SK-MEL-5 (cell line): ENCODE measurements at places on chromosomes 2 and 18.

GRCh38 chr18:43393174-43393573 is 115.9 kb upstream of the SYT4 start:
- DNase-seq: no peak

DNA sequence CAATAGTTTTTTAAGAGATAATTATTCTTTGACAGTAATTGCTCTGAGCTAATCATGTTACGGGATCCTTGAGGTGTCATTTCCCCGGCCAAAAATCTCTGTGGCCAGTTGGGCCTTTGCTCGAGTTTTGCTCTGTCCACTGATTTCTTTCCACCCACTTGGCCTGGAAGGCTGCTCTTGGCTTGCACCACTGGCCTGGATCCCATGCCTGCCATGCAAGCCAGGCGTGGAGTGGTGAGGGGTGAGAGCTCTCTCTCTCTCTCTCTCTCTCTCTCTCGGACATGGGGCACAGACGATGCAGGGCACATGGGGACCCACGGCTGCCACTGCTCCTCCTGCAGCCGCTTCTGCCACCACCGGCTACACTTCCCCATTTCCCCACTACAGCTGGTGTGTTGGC is 853.0 kb upstream of the GCFC2 start:
- DNase-seq: no peak

DNA sequence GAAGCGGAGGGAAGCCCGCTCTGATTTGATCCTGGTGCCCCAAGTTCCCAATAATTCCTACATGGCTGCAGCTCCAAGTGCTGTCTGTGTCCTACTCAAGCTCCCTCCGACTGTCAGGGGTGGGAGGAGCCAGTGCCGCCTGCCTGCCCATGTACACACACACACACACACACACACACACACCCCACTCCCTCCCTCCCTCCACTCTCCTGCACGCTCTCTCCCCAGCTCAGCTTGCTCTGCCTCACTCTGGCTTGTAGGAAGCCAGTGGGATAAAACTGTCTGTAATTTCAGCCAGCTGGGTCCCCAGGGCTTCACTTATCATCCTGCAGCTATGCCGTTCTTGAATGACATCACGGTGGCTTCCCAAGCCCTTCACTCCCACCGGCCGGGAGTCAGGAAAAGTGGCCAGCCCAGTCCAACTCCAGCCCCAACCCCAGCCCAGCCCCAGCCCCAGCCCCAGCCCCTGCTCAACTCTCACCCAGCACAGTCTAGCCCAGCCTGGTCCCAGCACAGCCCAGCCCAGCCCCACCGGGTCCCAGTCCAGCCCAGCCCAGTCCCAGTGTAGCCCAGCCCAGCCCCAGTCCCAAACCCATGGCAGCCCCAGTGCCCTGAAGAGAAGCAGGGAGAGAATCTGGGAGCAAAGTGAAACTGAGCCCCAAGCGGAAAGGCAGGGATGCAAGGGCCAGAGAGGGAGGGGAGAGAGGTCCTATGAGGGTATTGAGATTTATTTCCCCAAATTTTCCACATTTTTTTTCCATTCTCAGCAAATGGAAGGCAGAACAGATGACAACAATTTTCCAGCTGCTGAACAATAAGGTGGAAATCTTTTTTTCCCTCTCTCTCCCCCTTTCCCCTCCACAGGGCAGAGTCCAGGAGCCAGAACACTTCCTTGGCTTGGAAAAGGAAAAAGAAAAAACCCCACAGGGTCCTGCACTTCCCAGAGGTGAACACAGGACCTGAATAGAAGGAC is 144.0 kb downstream of the TNS1 start:
- DNase-seq: no peak

- no peak for DNase-seq
Observed at GRCh38 chr2:29278966-29279365, 163.8 kb downstream of the CLIP4 start.
